ENCODE measurements at places on chromosomes 11 and 22.

DNA sequence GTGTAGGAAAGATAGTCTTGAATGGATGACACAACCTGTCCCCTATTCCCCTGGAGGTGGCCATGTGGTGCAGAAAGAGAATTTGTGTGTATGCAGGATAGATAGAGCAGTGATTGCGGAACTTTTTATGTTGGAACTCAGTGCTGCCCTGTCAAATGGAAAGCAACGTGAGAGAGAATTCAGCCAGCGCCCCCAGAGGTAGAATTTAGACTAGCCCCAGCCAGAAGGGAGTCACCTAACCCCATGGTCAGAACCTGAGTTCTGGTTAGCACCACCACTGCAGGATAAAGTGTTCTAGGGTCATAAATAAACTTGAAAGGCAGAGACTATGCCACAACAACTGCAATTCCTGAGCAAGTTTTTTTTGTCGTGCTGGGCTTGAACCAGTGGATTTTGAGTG is 152.9 kb upstream of the GRIA4 start:
- DNase-seq: no peak

GRCh38 chr11:75198278-75198973 is 42.1 kb upstream of the TPBGL start:
- DNase-seq: no peak

GRCh38 chr11:16382186-16382585 is 25.8 kb upstream of the SOX6 start:
- no peak for DNase-seq

DNA sequence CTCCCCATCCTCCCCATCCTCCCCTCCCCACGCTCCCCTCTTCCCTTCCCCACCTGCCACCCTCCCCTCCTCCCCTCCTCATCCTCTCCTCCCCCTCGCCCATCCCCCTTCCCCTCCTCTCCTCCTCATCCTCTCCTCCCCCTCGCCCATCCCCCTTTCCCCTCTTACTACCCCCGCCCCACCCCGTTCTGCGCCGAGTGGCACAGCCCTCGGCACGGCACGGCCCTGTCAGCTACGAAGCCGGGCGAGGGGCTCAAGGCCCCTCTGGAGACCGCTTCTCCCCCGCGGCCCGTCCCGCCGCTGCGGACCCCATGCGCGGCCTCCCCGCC is 449.9 kb downstream of the OPCML start:
- DNase-seq: no peak

Measured in stimulated activated CD4-positive, alpha-beta T cell treated with anti-CD3 and anti-CD28 coated beads, TNF-alpha, amount 100 ng/mL, for 48 hours (primary cell).